ENCODE measurements at places on chromosomes 5 and 9.

DNA sequence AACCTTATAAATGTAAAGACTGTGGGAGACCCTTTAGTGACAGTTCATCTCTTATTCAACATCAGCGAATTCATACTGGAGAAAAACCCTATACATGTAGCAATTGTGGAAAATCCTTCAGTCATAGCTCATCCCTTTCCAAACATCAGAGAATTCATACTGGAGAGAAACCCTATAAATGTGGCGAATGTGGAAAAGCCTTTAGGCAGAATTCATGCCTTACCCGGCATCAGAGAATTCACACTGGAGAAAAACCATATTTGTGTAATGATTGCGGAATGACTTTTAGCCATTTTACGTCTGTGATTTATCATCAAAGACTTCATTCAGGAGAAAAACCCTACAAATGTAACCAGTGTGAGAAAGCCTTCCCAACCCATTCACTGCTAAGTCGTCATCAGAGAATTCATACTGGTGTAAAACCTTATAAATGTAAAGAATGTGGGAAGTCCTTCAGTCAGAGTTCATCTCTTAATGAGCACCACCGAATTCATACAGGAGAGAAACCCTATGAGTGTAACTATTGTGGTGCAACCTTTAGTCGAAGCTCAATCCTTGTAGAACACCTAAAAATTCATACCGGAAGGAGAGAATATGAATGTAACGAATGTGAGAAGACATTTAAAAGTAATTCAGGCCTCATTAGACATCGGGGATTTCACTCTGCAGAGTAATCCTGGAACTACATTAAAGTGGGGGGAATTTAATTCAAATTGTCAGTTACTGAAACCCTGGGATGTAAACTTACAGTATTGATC is 17.7 kb downstream of the ZNF483 start:
- H3K27ac ChIP-seq: no peak overlapping the region
- peaks cover 47% of the 10 kb centered on the region for H3K36me3 ChIP-seq
- no peaks in the 10 kb centered on the region for H3K4me1 ChIP-seq
- DNase-seq: no peak
- no peak overlapping the region for H3K4me3 ChIP-seq

DNA sequence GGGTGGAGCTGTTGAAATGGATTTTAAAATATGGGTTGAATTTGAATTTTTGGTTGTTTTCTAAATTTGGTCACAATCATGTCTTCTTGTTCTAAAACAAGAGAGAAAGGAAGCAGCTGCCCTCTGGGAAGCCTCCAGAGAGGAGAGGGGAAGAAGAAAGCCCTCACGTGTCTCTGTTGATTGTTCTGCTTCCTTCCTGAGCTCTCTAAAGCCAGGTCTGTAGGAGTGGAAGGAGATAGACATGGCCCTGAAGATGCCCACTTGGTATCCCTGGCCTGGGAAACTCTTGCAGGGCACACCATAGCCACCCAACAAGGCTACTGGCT is 59.6 kb downstream of the GALNT12 start:
- H3K27me3 ChIP-seq: no peaks in the 10 kb centered on the region
- no peak overlapping the region for H3K27ac ChIP-seq
- H3K36me3 ChIP-seq: no peaks in the 10 kb centered on the region
- DNase-seq: no peak

GRCh38 chr5:76641514-76642120 is 18.4 kb upstream of the F2RL2 start:
- H3K27ac ChIP-seq: no peak overlapping the region
- H3K36me3 ChIP-seq: no peaks in the 10 kb centered on the region
- no peak overlapping the region for H3K4me3 ChIP-seq
- no peak for DNase-seq

GRCh38 chr5:131671994-131672655 is 37.1 kb upstream of the RAPGEF6 start:
- peak overlapping the region; percentile 72 for H3K27ac ChIP-seq
- H3K4me1 ChIP-seq: peaks cover 30% of the 10 kb centered on the region
- no peak for DNase-seq
- H3K36me3 ChIP-seq: peaks cover 2% of the 10 kb centered on the region

GRCh38 chr5:145946112-145946861 is 9.9 kb downstream of the SH3RF2 start:
- no peak overlapping the region for H3K27ac ChIP-seq
- no peaks in the 10 kb centered on the region for H3K27me3 ChIP-seq
- H3K36me3 ChIP-seq: no peaks in the 10 kb centered on the region
- H3K4me1 ChIP-seq: no peaks in the 10 kb centered on the region

- H3K36me3 ChIP-seq: no peaks in the 10 kb centered on the region
- H3K4me3 ChIP-seq: no peak overlapping the region
- no peaks in the 10 kb centered on the region for H3K27me3 ChIP-seq
- no peaks in the 10 kb centered on the region for H3K4me1 ChIP-seq
These were observed 43.4 kb upstream of the CDKN2B start for GRCh38 chr9:22052376-22052945.

- peaks cover 4% of the 10 kb centered on the region for H3K36me3 ChIP-seq
- no peaks in the 10 kb centered on the region for H3K27me3 ChIP-seq
These were observed 6.0 kb downstream of the PCDHGC5 start for GRCh38 chr5:141494761-141495452.

DNA sequence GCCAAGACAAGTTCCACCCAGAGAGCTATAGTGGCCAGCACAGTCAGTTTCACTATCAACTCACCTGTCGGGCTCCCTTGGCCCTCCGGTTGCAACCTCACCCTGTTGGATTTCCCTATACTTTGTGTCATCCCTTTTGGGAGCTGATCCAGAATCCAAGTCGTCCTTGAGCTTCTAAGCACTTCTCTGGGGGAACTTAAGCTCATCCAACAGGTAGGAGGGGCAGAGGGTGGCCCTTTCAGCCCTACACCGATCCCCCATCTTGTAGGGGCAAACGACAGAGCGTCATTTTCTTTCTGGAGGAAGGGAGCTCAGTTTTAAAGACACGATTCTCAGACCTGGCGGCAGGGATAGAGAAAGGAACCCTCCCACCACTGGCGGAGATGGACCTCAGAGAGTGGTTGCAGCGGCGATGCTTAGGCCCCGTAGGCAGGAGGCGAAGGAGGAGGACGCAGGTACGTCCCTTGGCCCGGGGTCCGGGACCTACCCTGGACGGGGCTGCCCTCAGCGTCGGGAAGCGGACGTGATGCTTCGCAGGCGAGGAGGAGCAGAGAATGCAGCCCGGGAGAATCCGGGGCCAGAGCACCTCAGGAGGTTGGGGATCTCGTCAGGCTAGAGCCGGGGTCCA is 519 bp downstream of the ZER1 start:
- no peaks in the 10 kb centered on the region for H3K27me3 ChIP-seq
- H3K36me3 ChIP-seq: peaks cover 8% of the 10 kb centered on the region
- H3K27ac ChIP-seq: peak overlapping the region; percentile 93
- H3K4me1 ChIP-seq: peaks cover 10% of the 10 kb centered on the region
- no peak for DNase-seq

- H3K4me3 ChIP-seq: no peak overlapping the region
- H3K4me1 ChIP-seq: peaks cover 36% of the 10 kb centered on the region
- H3K36me3 ChIP-seq: no peaks in the 10 kb centered on the region
- no peak overlapping the region for H3K27ac ChIP-seq
- no peaks in the 10 kb centered on the region for H3K27me3 ChIP-seq
These were observed 16.2 kb downstream of the STC2 start for GRCh38 chr5:173311818-173312585.

- no peaks in the 10 kb centered on the region for H3K27me3 ChIP-seq
- no peak for DNase-seq
These were observed 50.9 kb downstream of the KCNIP1 start for GRCh38 chr5:170554521-170555267.

- no peaks in the 10 kb centered on the region for H3K36me3 ChIP-seq
- no peak overlapping the region for H3K4me3 ChIP-seq
- no peak overlapping the region for H3K27ac ChIP-seq
- no peaks in the 10 kb centered on the region for H3K27me3 ChIP-seq
- H3K4me1 ChIP-seq: peaks cover 12% of the 10 kb centered on the region
- DNase-seq: no peak
These were observed 64.7 kb upstream of the GRAMD2B start for GRCh38 chr5:126358525-126358924.

DNA sequence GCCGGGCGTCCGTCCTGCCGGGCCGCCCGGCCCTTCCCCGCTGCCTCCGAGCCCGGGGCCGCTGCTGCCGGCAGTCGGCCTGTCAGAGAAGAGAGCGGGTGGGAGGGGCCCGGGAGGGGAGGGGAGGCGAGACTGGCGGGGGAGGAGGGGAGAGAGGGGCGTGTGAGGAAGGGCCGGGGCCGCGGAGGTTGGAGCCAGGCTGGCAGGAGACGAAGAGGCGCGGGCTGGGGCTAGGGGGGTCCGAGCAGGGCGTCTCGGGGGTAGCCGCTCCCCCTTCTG is 570 bp downstream of the CREBRF start:
- peaks cover 17% of the 10 kb centered on the region for H3K4me1 ChIP-seq
- no peaks in the 10 kb centered on the region for H3K36me3 ChIP-seq
- peak overlapping the region; percentile 99 for H3K4me3 ChIP-seq
- H3K27me3 ChIP-seq: no peaks in the 10 kb centered on the region

DNA sequence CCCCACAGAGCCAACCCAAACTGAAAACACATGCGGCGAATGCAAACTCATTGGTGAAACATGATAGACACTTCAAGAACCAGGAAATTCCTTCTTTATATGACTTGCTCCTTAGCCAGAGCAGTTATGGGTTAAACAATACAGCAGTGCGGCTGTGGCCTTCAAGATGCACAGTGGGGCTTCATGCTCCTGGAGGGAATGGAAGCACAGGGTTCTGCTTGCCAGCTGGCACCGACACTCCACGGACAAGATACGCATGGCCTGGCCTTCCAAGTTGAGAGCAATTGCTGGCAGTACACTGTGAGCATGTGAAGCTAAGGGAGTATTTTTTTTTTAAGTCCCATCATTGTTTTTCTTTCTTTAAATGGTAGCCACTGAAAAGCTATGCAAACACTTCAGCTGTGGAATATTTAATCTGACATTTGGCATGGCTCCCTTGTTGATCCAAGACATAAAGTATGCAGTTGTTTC is 451.6 kb upstream of the CD180 start:
- no peak for DNase-seq
- H3K4me1 ChIP-seq: peaks cover 9% of the 10 kb centered on the region
- H3K27me3 ChIP-seq: no peaks in the 10 kb centered on the region
- H3K36me3 ChIP-seq: no peaks in the 10 kb centered on the region
- peak overlapping the region; percentile 11 for H3K27ac ChIP-seq

DNA sequence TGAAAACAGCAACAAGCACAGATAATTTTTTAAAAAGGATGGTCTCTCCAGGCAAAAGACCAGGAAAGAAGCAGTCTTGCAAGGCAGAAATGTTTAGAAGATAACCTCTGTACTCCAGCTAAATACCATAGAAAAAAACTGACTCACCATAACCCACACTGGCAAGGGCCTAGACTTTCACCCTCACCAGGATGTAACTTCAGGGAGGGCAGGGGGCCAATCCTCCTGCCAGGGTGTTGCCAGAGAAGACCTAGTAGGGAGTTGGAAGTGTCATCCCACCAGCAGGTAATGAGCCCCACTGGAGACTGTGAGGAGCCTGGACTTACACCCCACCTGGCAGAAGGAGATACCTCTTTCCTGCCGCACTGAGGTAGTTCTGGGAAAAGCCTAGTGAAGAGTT is 97.6 kb downstream of the PRELID2 start:
- no peaks in the 10 kb centered on the region for H3K36me3 ChIP-seq
- no peaks in the 10 kb centered on the region for H3K4me1 ChIP-seq
- no peak for DNase-seq
- no peak overlapping the region for H3K4me3 ChIP-seq
- H3K27me3 ChIP-seq: no peaks in the 10 kb centered on the region

- H3K4me1 ChIP-seq: no peaks in the 10 kb centered on the region
- H3K4me3 ChIP-seq: no peak overlapping the region
- no peaks in the 10 kb centered on the region for H3K36me3 ChIP-seq
- H3K27ac ChIP-seq: no peak overlapping the region
These were observed 464.9 kb downstream of the SPOCK1 start for GRCh38 chr5:137034213-137034612.

DNA sequence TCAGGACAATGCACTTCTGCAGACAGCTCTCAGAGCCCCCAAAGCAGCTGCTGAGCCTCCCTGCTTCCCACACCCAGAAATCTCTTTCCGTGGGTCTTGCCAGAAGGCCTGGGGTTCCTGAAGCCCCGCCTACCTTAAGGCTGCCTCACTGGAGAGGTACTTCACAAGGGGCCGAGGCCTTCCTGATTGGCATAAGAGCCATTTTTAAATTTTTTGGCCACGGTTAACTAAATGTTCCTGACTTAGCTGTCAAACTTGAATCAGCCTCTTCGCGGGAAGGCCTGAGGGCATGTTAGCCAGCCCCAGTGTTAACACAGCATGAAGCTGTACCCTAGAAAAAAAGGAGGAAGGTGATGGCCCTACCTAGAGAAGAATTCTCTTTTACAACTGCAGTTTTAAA is 20.7 kb upstream of the EPB41L4B start:
- H3K4me1 ChIP-seq: no peaks in the 10 kb centered on the region
- H3K27me3 ChIP-seq: no peaks in the 10 kb centered on the region
- DNase-seq: no peak
- no peak overlapping the region for H3K27ac ChIP-seq
- no peaks in the 10 kb centered on the region for H3K36me3 ChIP-seq

DNA sequence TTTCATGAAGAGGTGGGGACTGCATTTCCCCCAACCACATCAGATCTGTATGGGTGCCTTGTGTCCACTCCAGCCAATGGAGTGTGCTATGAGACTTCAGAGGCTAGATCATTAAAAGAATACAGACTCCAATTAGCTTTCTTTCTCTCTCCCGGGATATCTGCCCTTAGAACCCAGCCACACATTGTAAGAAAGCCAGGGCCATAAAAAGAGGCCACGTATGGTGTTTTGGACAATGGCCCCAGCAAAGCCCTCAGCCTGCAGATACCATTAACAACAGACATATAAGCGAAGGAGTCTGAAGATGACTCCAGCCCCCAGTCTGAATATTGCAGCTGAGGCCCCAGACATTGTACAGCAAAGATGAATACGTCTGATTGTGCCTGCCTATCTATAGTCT is 21.5 kb downstream of the IL6ST start:
- peaks cover 25% of the 10 kb centered on the region for H3K4me1 ChIP-seq
- no peak overlapping the region for H3K27ac ChIP-seq
- H3K36me3 ChIP-seq: peaks cover 14% of the 10 kb centered on the region

GRCh38 chr9:97629156-97629555 is 4.0 kb downstream of the TSTD2 start:
- H3K27me3 ChIP-seq: no peaks in the 10 kb centered on the region
- H3K4me3 ChIP-seq: no peak overlapping the region
- DNase-seq: no peak
- H3K36me3 ChIP-seq: peaks cover 6% of the 10 kb centered on the region

- DNase-seq: no peak
- no peak overlapping the region for H3K27ac ChIP-seq
- H3K36me3 ChIP-seq: no peaks in the 10 kb centered on the region
- H3K27me3 ChIP-seq: no peaks in the 10 kb centered on the region
These were observed 242.3 kb upstream of the PTGER4 start for GRCh38 chr5:40437452-40437861.

- H3K36me3 ChIP-seq: no peaks in the 10 kb centered on the region
These were observed 12.8 kb upstream of the TLR4 start for GRCh38 chr9:117691367-117691766.
